ENCODE measurements at places on chromosomes 2 and 18. TPM values are rescaled to one million over a fixed set of nuclear protein-coding genes. Genes with fewer than 3 reads are reported as not detected.

GRCh38 chr2:32009516-32010256, 1.1 kb downstream of the MEMO1 start:
- no peaks in the 10 kb centered on the region for H3K27me3 ChIP-seq
- H3K27ac ChIP-seq, result peak overlapping the region; percentile 88
- H3K4me1 ChIP-seq, result peaks cover 2% of the 10 kb centered on the region
- H3K36me3 ChIP-seq, result no peaks in the 10 kb centered on the region
- peak overlapping the region; percentile 99 for H3K4me3 ChIP-seq

GRCh38 chr2:101120124-101120996, 30.8 kb downstream of the TBC1D8 start:
- H3K27me3 ChIP-seq, result no peaks in the 10 kb centered on the region
- DNase-seq, result peak; percentile 29
- H3K4me1 ChIP-seq, result peaks cover 22% of the 10 kb centered on the region
- no peak overlapping the region for H3K27ac ChIP-seq
- H3K36me3 ChIP-seq, result no peaks in the 10 kb centered on the region

DNA sequence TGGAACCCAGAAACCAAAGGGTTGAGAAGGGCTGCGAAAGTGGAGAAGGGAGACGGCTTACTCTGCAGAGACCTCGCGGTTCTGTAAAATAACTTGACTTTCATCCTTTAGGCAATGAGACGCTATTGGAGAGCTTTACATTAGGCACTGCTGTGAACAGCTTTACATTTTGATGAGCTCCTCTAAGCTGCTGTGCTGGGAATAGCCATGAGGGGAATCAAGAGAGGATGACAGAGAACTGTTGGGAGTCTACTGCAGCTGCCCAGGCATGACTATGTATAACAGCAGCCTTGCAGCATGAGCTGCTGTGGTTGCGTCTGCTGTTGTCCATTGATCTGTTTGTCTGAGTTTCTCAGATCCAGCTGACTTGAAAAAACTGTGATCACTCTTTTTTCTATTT, 310.8 kb upstream of the MAP2 start:
- no peaks in the 10 kb centered on the region for H3K27me3 ChIP-seq
- DNase-seq, result no peak
- no peaks in the 10 kb centered on the region for H3K4me1 ChIP-seq

DNA sequence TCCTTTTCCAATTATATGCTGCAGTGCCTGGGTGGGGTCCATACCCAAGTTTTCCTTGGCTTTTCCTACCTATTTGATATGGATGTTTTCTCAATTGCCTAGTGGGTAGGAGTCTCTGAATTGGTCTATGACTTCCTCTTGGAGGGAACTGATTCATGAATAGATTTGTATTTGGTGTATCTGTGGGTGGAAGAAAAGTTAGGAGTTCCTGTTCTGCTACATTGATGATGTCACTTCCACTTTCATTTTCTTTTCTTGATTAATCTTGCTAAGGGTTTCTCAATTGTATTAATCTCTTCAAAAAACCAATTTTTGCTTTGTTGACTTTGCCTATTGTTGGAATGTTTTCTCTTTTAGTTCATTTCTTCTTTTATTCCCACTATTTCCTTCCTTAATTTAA, 37.4 kb upstream of the SLC9A2 start:
- no peak for DNase-seq
- no peak overlapping the region for H3K27ac ChIP-seq
- H3K36me3 ChIP-seq, result no peaks in the 10 kb centered on the region
- no peaks in the 10 kb centered on the region for H3K4me1 ChIP-seq
- H3K27me3 ChIP-seq, result no peaks in the 10 kb centered on the region

Gene SLC5A7
- not detected for total RNA-seq

Gene DYNAP
- not detected for total RNA-seq

Gene CELF4
- not detected for total RNA-seq

Gene PID1
- 0.83 TPM for total RNA-seq

Gene NGEF
- 1.1 TPM for total RNA-seq
